ENCODE measurements at places on chromosomes 6 and 20. TPM values are rescaled to one million over a fixed set of nuclear protein-coding genes. Genes with fewer than 3 reads are reported as not detected.

Gene ID4
- total RNA-seq = 309 TPM

Gene PDE10A
- total RNA-seq = 213 TPM

Gene LTA
- total RNA-seq = not detected

Gene RFX6
- not detected for total RNA-seq

Gene TMEM200A
- 21.2 TPM for total RNA-seq

Gene SUMO4
- total RNA-seq = 6.7 TPM

Gene NXT1
- 13.8 TPM for total RNA-seq

Gene PBOV1
- not detected for total RNA-seq

Measured in diencephalon (tissue), 1 donor.